ENCODE measurements at places on chromosomes 3 and 15. TPM values are rescaled to one million over a fixed set of nuclear protein-coding genes. Genes with fewer than 3 reads are reported as not detected.

CASR gene
- total RNA-seq: not detected

GRCh38 chr3:97940034-97940433, 32.2 kb downstream of the RIOX2 start:
- H3K4me1 ChIP-seq: no peaks in the 10 kb centered on the region
- no peak for DNase-seq
- no peak overlapping the region for H3K27ac ChIP-seq

- H3K4me1 ChIP-seq: no peaks in the 10 kb centered on the region
- H3K4me3 ChIP-seq: no peak overlapping the region
- no peaks in the 10 kb centered on the region for H3K27me3 ChIP-seq
- no peak overlapping the region for H3K27ac ChIP-seq
- no peaks in the 10 kb centered on the region for H3K36me3 ChIP-seq
- DNase-seq: no peak
Measured at GRCh38 chr3:167777356-167777755, 41.8 kb downstream of the SERPINI1 start.

DNA sequence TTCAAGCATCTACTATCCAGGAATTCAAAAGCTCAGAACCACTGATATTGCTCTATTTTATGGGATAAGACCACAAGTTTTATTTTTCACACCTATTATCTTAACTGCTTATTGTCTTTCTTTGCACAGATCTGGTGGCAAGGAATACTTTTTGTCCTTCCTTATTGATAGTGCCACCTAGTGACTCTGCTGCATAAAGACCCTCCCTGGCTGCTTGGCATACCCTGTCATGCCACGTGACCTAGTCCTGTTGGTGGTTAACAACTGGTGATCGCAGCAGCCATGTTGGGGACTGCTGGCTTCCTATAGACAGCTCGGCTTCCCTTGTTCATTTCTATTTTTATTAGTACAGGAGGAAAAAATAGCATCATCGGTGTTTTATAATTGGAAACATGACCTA, 236.3 kb downstream of the MEX3B start:
- no peak overlapping the region for H3K4me3 ChIP-seq
- H3K36me3 ChIP-seq: no peaks in the 10 kb centered on the region

GRCh38 chr15:25829073-25829472, 34.1 kb downstream of the ATP10A start:
- H3K27ac ChIP-seq: no peak overlapping the region
- H3K4me1 ChIP-seq: no peaks in the 10 kb centered on the region
- no peaks in the 10 kb centered on the region for H3K36me3 ChIP-seq

DNA sequence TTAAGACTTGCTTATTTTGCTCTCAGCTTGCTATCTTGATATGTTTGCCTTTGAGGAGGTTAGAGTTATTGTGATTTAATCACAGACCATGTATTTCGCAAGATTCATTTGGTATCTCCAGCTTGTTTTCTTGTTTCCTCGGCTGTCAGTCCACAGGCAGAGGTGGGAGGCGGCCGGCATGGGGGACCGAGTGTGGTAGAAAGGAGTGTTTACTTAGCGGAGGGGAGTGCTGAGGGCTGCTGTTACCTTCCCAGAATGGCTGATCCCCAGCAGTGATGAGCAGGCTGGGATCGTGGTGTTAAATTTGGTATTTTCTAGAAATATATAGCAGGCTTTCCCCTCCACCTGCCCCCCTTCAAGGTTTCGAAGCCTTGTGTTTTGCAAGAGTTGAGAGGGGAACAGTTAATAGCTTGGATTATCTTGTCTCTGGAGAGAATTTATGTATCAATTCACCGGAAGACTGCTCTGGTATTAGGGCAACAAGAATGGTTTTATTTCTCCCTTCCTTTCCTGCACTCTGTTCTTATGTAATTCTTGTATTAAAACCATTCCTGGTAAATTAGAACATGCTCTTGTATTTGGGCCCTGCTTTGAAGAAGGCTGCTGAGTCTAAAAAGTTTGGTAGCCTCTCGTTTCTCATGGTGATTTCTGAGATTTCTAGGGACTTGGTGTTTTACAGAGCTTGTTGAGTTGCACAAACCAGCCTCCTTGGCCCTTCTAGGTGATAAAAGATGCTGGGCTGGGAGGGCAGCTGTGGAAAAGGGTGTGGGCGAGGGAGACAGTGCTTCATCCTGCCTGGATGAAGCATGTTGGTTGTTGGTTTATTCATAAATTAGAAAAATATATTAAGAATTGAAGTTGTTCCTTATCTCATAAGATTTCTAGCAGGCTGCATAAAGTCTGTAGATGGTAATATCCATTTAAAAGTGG, 151.4 kb downstream of the IGF1R start:
- H3K27me3 ChIP-seq: no peaks in the 10 kb centered on the region
- peaks cover 89% of the 10 kb centered on the region for H3K4me1 ChIP-seq

DNA sequence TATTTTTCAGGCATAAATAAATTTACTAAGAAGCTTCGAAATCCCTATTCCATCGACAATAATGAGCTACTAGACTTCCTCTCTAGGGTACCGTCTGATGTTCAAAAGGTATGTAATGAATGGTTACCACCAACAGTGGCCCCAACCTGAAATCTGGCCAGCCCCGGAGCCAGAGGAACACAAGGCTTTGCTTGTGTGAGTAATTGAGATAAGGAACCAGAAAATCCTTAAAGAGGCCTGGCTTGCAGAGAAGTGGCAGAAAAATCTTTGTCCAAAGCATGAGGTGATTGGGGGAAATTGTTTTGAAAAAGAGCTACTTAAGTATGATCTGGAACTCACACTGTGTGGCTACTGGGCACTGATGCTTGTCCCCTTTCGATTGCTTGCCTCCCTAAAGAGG, 245.3 kb downstream of the MCTP2 start:
- H3K4me1 ChIP-seq: no peaks in the 10 kb centered on the region
- H3K27ac ChIP-seq: no peak overlapping the region
- H3K36me3 ChIP-seq: no peaks in the 10 kb centered on the region
- DNase-seq: no peak
- no peaks in the 10 kb centered on the region for H3K27me3 ChIP-seq
